CD4-positive, alpha-beta T cell treated with Interleukin-12 subunit alpha and Interleukin-12 subunit beta, for 1 hour (primary cell): ENCODE measurements at places on chromosomes 6 and 20.

DNA sequence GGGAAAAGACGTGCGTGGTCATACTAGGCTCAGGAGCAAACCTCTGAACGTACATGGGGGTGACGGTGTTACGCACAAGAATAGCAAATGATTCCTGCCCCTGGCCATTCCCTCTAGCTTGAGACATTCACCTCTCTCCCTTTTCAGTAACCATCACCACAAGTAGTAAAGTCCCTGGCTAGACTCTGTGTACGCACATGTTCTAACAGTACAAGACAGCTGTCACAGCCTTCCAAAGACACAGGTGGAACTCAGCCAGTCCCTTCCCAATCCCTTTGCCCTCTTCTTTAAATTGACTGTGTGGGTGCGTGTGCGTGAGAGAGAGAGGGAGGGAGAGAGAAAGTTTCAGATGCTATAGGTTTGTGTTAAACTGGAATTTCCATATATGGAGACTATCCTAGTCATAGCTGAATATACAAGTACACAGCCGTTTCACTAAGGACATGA is 67.3 kb downstream of the LY86 start:
- DNase-seq, result no peak

- peak; percentile 94 for DNase-seq
Measured at GRCh38 chr6:26025894-26026832, 61.1 kb upstream of the HFE start.

DNA sequence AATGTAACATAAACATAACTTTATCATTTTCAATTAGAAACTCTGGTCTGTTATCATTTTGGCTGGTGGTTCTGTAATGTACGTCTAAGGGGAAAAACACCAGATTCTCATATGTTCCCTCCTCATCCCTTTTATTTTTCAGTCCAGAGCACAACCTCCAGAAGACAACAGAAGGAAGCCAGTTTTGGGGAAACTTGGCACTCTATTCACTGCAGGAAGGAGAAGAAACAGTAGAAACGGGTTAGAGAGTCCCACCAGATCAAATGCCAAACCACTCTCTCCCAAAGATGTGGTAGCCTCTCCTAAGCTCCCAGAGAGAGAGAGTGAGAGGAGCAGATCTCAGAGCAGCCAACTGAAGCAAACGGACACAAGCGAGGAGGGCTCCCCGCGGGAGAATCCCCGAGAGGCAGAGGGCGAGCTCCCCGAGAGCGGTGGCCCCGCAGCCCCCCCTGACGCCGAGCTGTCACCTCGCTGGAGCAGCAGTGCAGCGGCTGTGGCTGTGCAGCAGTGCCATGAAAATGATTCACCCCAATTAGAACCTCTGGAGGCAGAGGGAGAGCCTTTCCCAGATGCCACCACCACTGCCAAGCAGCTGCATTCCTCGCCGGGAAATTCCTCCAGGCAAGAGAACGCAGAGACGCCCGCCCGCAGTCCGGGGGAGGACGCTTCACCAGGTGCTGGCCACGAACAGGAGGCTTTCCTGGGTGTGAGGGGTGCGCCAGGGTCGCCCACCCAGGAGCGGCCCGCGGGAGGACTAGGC is 117.8 kb downstream of the RTN4IP1 start:
- peak; percentile 45 for DNase-seq

DNA sequence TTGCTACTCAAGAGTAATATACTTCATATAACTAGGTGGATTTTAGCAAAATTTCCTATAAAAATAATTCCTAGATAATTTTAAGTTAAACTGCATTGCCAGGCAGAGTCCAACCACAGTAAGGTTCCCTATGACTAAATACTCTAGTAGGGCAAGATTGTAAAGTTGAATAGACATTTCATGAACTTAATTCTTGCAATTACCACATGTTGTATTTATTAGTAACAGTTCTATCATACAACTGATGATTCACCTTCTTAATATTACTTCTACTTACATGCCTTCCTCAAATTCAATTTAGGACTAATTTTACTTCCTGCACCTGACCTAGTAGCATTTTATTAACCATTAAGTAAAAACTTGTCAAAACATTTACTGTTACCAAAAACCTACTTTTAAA is 266.7 kb upstream of the THEMIS start:
- DNase-seq, result no peak

GRCh38 chr6:162706232-162706631 is 21.3 kb downstream of the PRKN start:
- no peak for DNase-seq

DNA sequence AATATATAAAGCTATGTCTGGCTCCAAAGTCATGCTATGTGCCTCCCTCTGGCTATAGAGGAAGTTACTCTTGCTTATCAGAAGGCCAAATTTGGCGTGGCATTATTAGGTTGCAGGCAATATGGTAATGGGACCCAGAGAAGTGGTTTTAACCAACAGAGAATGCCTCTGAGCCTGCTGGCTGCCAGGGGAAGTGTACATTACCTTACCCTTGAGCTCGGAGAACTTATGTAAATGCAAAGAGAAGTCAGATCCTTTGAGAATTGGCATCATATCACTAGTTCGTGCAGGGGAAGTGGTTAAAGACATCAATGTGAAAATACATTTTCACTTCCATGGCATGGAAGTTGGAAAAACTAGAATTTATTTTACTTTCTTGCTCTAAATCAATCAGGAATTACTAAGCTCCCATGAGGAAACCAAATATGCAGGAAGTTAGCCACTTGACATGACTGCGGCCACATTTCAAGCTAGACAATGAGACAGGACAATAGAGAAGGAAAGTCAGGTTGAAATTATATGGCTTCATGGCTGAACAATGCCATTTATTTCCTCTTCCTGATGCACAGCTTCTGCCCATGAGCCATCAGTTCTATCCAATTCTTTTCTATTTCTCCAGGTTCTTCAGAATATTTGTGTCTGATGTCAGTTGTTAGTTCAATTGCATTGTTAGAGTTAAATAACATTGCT is 134.0 kb upstream of the PHACTR1 start:
- DNase-seq, result no peak

- no peak for DNase-seq
Measured at GRCh38 chr6:19035461-19036195, 648.5 kb downstream of the RNF144B start.

DNA sequence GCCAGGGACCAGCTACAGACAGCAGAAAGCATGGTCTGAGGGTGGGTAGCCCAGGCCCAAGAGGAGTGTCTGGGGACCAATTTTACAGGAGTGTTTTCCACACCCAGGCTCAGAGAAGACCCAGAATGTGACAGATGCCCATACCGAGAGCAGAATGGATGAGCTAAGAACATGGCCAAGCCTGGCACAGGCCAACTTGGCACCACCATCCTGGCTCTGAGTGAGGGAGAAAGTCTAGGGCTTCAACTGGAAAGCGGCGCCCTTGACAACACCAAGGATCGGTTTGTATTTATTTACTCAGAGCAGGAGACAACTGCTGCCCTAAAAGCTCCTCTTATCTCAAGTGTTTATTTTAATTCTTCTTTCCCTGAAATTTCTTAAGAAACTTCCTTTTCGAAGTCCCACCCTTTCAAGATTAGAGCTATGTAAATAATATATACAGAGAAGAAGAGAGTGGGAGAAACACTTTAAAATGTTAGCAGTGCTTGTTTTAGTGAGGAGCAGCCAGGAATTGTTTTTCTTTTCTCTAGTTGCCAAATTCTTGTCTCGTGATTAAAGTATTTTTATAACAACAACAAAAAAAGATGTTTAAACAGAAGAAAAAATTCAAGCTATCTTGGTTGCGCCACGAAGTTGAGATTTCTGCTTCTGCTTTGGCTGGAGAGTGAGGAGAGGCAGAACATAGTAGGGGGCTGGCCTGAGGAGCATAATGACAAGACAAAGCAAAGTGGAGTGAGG is 16.2 kb downstream of the TNXB start:
- DNase-seq, result no peak

DNA sequence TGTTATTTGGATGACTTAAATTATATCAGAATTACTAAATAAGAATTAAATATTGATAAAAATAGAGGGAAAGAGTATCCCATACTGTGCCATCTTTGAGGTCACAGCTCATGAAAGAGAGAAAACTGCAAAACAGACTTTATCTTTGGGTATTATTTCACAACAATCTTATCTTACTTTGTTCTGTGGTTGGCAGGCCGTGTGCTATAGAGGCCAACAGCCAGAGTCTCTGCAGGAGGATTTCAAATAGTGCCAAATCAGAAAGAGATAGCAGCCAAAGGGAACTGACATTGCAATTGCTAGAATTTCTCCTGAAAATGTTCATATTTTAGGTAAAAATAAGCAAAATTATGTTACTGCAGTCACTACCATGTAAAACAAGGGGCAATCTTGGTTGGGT is 354.2 kb downstream of the GRIK2 start:
- no peak for DNase-seq

GRCh38 chr6:117384659-117385058 is 41.1 kb downstream of the ROS1 start:
- no peak for DNase-seq

DNA sequence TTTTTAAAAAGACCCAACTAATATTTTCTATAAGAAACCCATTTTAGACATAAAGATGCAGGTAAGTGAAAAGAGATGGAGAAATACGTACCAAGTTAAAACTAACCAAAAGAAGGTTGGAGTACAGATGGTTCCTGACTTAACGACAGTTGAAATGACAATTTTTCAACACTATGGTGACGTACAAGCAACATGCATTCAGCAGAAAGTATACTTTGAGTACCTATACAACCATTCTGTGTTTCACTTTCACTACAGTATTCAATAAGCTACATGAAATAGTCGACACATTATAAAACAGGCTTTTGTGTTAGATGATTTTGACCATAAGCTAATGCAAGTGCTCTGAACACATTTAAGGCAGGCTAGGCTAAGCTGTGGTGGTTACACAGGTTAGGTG is 228.9 kb downstream of the RNGTT start:
- DNase-seq, result no peak

- no peak for DNase-seq
Measured at GRCh38 chr6:75299801-75300530, 15.4 kb upstream of the TMEM30A start.

DNA sequence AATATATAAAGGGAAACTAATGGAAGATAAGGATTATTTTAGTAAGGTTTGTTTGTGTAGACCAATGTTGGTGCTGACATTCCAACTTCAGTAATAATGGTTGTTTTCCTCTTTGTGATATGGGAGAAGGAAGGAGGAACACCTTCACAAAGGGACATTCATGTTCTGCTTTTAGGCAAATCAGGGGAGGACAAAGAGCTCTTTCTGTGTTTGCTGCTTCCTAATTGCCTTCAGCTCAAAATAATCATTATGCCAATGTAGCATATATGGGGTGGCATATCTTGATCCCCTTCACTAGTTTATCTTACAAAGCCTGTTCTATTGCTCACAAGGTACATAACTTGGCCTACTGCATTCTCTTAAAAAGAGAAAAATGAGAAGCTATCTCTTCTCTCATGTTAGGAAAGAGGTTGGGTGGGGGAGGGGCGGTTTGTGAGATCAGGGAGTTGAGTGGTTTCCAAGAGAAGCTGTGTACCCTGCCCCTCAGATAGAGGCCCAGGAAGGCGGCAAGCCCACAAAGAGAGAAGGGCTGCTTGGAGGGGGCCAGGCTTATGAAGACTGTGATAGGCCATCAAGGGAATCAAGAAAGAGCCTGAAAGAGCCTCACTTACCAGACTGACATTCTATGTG is 4.7 kb upstream of the ADGRG6 start:
- DNase-seq, result no peak
